ENCODE measurements at places on chromosomes 6 and 20.
A peak's percentile ranks its signal among the peaks of the same experiment; 100 is the strongest.

DNA sequence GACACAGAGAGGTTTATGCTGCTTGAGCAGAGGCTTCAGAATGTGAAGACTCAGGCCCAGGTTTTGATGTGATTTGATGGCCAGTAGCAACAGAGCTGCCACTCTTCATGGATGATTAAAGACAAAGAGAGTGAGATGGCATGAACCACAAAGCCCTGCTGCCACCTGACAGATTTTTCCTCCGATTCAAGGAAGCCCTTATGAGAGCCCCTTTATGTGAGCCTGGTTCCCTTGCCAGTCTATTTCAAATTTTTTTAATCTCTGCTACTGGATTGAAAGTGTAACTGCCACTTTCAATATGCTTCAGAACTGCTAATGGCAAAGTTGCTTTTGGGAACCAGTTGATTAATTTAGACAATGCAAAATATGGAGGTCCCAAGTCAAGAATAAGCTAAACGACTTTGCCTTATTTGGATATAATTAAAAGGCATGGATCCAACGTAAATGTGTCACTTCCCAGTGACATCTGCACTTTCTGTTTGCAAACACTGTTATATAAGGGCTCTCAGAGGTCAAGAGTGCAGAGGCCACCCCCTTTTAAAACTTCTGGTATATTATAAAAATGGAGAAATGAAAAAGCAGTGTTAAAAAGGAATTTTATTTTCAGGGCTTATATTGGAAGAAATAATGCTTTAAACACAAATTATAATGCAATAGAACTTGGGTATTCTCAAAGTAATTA is 238.9 kb upstream of the FLRT3 start:
- DNase-seq: no peak

GRCh38 chr6:154653853-154654252 is 79.4 kb upstream of the SCAF8 start:
- DNase-seq: peak; percentile 81

GRCh38 chr6:28922821-28923317 is 916 bp downstream of the TRIM27 start:
- DNase-seq: no peak

DNA sequence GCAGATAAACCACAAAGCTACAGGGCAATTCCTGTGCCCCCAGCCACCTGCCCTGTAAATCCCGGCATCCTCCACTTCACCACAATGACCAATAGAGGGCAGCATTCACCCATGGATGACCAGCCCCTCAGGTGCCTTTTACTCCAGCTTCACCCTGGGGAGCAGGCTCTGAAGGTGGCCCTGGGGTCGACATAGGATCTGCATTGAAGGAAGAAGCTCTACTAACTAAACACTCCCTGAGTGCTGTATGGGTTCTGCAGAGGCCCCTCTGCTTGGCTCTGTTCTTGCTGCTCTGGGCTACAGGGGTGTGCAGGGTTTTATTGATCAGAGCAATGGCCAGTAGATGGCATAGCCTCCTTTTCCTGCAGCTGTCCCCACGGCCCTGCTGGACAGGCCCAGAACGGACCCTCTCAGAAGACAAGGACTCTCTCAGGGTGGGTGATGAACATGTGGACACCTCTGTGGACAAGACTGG is 20.3 kb downstream of the CST4 start:
- DNase-seq: no peak

DNA sequence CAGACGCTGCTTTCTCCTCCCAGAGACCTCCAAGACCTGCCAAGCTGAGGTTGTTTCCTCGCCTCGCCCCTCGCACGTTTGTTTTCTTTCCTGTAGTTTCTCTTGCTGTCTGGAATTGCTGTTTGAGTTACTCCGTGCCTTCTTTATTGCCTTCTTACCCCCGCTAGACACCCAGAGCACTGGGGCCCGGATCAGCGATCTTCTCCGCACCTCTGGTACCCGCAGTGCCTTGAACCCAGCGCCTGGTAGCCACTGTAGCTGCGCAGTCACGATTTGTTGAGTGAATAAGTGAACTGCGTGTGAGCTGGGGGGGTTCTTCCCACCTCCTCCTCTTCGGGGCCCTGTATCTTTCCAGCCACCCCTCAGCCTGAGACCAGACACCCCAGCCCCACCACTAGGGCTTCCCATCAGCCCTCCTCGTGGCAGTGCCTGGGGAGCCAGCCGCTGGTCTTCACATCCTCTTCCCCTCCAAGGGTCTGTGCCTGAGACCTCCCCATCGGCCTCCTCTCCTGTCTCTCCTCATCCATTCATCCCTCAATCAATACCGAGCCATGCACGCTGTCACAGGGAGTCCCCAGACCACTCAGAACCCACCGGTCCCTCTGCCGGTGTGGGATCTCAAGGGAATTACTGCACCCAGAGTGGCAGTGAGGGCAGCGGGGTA is 849 bp upstream of the BMP7 start:
- DNase-seq: no peak

DNA sequence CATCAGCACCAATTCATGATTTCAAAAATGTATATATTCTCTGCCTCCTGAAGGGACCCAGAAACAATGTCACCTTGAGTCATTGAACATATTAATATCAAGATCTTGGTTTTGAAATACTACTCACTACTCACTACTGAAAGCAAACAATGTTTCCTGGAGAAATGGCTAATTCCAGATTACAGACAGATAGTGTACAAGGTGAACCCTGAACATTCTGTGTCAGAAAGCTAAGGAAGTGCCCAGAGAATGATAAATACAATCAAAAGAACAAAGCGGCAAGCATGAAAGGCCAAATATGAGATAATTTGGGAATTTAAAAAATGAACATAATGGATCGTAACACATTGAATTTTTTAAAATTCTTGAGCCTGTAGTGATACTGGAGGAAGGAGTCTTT is 101.5 kb upstream of the TENT5A start:
- DNase-seq: no peak

GRCh38 chr6:31711233-31711632 is 3.9 kb upstream of the LY6G6D start:
- no peak for DNase-seq

DNA sequence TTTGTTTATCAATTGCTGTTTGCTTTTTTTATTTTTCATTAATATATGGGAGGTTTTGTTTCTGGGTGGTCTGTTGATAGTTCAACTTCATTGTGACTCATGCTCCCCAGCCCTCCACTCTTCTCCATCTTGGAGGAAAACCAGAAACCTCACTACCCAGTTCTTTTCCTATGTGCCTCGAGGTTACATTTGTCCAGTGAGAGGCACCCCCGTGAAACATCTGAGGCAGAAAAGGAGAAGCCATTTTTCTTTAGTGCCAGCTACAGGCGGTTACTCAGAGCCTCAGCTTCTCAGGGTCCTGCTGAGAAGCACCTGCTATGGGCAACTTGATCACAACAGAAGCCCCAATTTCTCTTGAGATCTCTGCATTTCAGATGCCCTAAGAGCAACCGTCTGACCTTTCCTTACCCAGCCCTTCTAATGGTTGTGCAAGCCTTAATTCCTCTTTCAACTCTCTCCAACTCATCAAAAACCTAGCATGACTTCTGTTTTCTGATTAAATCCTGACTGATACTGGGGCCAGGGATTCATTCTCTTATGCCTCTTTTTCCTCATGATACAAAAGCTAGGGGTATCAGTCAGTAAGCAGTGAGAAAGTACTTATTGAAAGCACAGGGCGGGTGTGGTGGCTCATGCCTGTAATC is 144.6 kb downstream of the ELOVL4 start:
- DNase-seq: no peak

- no peak for DNase-seq
These were observed 297.8 kb downstream of the GJA1 start for GRCh38 chr6:121733234-121733633.

DNA sequence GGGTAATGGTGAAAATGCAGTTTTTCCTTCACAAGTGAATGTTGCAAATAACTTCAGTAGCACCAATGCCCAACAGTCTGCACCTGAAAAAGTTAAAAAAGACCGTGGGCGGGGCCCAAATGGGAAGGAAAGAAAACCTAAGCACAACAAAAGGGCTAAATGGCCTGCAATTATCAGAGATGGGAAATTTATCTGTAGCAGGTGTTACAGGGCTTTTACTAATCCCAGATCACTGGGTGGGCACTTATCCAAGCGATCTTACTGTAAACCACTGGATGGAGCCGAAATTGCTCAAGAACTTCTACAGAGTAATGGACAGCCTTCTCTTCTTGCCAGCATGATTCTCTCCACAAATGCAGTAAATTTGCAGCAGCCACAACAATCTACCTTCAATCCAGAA is 64.8 kb upstream of the SMIM8 start:
- no peak for DNase-seq

DNA sequence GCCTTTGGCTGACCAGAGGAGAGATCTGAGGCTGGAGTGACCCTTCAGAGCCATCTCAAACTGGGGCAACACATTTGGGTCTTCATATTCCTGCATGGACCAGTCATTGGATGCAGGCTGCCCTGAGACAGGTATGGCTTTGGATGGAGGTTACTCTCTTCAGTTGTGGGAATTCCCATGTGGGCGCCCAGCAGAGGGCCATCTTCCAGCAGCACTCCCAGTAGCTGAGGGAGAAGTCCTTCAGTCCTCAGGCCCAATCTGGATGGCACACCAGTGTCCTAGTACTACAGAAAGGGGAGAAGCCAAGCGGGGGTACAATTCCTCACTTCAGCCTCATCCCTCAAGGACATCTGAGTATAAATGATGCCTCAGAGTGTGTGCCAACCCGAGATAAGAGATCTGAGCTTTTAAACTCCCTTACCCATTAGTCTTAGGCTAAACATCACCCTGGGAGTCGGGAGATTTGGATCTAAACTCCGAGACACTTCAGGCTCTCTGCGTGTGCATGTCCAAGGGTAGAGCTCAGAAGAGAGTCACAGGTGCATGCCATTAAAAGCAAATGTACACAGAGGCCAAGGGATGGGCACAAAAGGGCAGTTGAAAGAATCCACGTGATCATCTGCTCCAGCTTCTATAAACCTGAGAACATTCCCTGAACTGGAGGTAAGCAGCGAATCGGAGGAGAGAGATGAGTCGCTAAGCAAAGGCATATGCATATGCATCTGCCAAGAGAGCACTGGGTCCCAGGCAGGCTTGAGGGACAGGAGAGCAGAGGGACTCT is 204.6 kb downstream of the CD83 start:
- no peak for DNase-seq

GRCh38 chr6:84772428-84773132 is 8.2 kb upstream of the TBX18 start:
- DNase-seq: no peak

- no peak for DNase-seq
These were observed 11.9 kb downstream of the MDFI start for GRCh38 chr6:41650120-41650519.

DNA sequence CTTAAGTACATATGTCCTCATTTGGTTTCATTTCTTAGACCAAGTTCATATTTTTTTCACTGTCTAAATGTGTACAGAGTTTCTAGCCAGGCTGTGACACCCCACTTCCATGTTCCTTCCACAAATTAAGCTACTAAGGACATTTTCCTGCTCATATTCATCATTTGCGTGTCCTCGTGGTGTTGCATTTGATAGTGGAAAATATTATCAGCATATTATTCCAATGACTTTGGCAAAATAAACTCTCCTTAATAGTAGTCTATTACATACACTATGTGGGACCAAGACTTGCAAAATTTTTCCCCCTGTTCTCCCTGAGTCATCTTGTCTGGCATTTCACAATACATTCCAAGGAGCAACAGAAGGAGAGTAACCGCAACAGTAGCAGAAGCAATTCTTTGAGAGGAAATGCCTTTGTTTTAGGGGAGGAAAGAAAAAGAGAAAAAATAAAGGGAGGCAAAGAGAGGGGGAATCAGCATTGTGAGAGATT is 599.2 kb downstream of the COL12A1 start:
- no peak for DNase-seq

GRCh38 chr20:59010995-59011873 is 4.2 kb upstream of the CTSZ start:
- peak; percentile 27 for DNase-seq

GRCh38 chr20:12331236-12331635 is 413.5 kb downstream of the BTBD3 start:
- DNase-seq: no peak

DNA sequence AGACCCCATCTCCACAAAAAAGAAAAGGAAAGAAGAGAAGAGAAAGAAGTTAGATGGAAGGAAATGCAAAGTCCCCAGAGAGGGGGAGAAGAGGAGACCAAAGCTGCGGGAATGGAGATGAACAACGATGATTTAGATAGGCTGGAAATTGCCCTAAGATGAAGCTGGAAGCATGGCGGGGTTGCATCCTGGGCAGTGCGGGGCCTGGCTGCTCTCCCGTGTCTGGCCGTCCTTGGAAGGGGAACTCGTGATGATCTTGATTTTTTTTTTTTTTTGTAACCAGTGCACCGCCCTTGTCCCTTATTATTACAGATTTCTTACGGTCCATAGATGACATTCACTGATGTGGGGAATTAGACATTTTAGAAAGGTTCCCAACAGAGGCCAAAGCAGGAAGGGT is 276.5 kb downstream of the CDH4 start:
- DNase-seq: no peak

DNA sequence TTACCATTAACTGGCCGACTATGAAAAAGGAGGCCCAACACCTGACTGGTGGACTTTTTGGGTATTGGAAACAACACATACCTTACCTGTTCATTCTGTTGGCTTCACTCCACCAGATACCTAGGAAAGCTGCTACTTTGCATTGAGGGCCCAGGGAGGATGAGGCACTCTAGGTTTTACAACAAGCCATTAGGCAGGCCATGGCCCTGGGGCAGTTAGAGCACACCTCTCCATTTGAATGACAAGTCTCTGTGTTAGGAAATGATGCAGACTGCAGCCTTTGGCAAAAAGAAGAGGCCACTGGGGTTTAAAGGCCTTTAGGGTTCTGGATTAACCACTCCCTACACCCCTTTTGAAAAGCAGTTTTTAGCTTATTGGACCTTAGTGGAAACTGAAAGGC is 144.3 kb downstream of the OR2B2 start:
- no peak for DNase-seq

GRCh38 chr20:32536851-32537656 is 48.1 kb downstream of the NOL4L start:
- no peak for DNase-seq

- peak; percentile 49 for DNase-seq
These were observed 65.9 kb downstream of the TMEM244 start for GRCh38 chr6:129795261-129795660.

DNA sequence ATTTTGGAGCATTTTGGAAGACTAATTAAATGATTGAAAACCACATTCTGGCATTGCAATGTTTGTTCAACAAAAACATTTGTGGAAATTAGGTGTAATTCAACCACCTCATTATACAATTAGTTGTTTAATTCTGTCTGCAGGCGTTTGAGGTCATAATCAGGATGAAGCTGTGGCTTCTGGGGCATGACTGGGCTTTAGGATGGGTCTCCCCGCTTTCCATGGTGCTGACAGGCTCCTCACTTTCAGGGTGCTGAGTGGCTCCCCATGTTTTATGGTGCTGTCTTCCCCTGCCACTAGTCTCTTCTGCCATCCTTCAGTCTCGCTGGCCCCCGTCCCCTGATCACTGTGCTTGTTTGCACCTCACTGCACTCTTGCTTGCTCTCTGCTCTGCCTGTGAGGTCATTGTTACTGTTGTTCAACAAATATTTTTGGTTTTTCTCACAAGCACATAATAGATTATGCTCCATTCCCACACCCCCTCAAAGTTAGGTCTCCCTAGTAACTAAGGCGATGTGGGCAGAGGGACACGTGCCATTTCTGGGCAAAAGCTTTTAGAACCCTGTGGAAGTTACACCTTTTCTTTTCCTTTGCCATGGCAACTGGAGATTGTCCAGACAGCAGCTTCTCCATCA is 25.4 kb upstream of the ZNF831 start:
- no peak for DNase-seq

GRCh38 chr20:50379049-50379990 is 130.9 kb upstream of the PTPN1 start:
- no peak for DNase-seq

Measured in epithelial cell of prostate (primary cell).